T follicular helper cell (primary cell): ENCODE measurements at places on chromosomes 16 and 17.

DNA sequence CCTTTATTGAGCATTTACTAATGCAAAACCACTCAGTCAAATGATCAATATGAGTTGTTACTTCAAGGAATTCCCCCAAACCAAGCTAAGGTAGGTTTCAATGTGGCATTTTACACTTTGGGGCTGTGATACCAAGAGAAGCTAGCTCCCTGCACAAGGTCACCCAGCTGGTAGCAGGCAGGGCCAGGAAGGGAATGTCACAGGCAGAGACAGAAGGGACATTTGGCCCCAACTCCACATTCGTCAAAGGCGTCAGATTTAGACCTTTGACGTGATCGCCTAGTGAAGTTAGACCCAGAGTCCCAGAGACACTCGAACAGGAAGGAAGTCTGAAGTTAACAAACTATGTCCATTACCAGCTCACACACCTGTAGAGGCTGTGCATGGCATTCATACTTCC, 5.5 kb upstream of the SMG1 start:
- no peak for DNase-seq

- no peak for DNase-seq
Measured at GRCh38 chr17:81394377-81394920, 808 bp upstream of the BAHCC1 start.

DNA sequence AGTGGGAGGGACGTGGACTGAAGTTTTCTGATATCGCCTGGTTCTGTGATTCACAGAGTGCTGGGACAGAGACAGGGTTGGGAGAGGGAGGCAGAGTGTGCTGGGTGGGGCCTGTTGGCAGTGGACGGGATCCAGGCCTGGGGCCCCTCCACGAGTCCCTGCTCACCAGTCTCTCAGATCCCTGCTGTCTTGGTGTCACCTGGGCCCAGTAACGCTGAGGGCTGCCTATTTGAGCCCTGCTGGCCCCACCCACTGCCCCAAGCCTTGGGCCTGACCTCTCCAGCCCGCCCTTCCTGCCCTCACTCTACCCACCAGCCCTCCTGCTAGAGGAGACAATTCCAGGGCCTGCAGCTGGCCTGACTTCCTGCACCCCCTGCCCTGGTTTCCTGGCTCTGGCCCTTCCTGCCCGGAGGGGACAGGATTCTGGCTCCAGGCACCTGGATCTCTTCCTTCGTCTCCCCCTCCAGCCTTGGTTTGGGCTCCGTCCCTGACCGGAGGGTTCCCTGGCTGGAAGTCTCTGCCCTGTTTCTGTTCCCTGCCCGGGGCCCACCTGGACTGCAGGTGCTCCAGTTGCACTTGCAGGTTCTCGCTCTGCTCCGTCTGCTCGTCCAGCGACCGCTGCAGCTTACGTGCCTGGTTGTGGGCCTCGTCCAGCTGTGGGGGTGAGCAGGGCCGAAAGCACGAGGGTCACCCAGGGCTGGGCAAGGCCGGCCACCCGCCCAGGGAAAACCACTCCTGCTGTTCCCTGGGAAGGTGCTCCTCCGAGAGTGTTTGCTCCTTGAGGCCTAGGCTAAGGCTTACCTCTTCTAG, 21.4 kb downstream of the CCDC102A start:
- DNase-seq: no peak

DNA sequence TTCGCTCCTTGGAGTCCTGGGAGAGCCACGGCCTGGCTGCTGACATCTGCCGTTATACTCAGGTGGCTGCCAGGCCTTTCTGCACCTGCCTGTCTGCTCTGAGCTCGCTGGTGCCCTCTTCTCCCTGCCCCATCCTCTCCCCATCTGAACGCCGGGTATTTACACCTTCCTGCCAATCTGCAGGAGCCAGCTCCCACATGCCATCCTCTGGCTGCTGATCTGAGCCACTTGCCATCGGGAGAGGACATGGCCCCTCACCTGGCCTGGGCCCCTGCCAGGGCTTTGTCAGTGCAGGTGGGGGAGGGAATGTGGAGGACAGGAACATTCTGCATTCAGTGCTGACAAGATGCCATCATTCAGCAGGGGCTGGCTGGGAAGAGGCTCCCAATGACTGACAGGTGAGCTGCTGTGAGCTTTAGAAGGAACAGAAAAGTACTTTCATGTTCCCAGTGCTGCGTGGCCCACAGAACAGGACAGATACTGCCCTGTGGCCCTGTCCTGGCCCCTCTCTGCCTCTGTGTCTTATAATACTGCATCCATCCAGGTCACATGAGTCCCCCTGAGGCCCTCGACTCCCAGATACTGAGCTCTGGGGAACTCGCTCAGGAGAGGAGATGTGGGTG, 96.3 kb upstream of the ZNF469 start:
- no peak for DNase-seq

- no peak for DNase-seq
Measured at GRCh38 chr16:30383521-30383920, 1.2 kb upstream of the SEPTIN1 start.

- DNase-seq: no peak
Measured at GRCh38 chr17:64554028-64554637, 47.4 kb downstream of the CEP95 start.

DNA sequence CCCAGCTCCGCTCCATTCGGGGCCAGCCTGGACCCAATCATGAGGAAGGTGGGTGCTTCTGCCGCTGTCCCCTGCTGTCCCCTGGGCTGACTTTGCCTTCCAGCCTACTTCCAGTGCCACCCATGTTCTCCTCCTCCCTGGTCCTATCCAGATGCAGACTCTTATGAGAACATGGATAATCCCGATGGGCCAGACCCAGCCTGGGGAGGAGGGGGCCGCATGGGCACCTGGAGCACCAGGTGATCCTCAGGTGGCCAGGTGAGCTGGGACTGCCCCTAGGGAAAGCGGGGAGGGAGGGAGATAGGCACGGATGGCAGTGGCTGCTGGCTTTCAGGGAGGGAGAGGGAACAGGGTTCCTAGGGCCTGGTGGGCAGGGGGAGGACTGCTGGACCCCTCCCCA, 7.0 kb downstream of the CD19 start:
- no peak for DNase-seq

DNA sequence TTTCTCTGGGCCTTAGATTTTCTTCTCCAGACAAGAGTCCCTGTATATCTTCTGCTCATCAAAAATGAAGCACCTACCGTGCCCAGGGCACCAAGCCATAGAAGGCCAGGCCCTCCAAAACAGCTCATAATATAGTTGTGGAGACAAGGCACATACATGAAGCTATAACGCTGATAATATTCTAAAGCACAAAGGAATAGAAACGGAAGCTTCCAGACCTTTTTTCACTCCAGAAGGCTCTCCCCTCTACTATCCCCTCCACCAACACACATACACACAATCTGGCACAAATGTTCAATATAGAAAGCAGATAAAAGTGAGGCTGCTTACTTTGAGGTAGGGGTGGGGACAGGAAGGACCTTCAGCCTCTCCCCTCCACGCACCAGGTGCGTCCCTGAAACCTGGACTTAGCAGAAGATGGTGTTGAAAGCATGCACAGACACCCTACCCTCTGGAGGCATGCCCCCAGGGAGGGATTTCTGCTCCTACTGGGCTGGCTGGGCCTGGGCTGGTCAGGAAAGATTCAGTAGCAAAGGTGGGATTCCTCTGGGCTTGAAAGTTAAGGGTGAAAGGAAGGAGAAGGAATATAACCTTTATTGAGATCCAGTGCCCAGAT, 14.1 kb upstream of the SUPT4H1 start:
- DNase-seq: no peak

GRCh38 chr17:72128039-72128438, 7.2 kb downstream of the SOX9 start:
- DNase-seq: no peak

GRCh38 chr17:15348021-15348420, 6.6 kb upstream of the TEKT3 start:
- no peak for DNase-seq

GRCh38 chr17:8387914-8388651, 5.1 kb upstream of the RPL26 start:
- DNase-seq: no peak

- no peak for DNase-seq
Measured at GRCh38 chr16:10265770-10266615, 83.8 kb upstream of the GRIN2A start.

GRCh38 chr17:66934040-66934439, 30.5 kb upstream of the CACNG4 start:
- DNase-seq: no peak

DNA sequence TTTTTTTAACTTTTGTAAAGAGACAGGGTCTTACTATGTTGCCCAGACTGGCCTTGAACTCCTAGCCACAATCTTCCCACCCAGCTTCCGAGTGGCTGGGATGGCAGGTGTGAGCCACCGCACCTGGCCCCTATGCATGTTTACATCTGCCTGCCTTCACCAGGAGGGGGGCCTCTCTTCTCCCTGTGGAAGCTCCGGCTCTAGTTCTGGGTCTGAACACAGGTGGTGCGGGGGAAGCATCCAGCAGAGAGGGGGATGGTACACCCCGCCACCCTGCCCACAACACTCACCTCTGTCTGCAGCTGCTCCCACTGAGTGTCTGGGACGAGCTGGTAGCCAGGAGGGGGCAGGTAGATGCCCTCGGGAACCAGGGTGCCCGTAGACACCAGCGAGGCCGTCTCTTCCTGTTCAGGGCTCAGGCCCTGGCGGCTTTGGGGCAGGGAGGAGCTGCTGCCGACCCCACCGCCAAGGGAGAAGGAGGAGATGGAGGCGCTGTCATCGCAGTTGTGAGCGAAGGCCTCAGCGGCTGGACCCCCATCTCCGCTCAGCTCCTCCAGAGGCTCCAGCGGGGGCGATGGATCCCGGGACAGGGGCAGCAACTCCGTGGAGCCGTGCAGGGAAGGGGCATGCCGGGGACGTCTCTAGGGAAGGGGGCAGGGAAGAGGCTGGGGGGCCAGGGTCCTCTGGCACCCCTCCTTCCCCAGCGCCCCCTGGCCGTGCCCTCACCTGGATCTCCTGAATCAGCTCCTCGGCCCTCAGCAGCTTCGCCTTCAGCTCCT, 10.9 kb downstream of the RABEP2 start:
- no peak for DNase-seq

DNA sequence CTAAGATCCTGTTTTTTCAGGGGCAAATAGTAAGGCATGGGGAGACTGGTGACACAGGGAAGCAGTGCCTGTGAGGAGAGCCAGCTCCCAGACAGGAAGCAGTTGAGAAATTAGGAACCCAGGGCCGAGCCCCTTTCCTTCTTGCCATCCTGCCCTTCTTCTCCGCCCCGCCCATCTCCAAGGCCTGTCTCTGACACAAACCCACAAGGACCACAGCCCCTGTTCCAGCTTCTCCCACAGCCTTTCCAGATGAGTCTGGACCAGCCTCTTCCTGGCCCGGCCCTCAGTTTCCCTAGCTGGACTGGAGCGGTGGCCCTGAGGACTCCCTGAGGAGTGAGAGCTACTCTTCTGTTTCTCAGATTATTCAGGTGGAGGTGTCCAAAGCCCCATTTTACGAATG, 9.9 kb downstream of the CCDC102A start:
- DNase-seq: no peak

DNA sequence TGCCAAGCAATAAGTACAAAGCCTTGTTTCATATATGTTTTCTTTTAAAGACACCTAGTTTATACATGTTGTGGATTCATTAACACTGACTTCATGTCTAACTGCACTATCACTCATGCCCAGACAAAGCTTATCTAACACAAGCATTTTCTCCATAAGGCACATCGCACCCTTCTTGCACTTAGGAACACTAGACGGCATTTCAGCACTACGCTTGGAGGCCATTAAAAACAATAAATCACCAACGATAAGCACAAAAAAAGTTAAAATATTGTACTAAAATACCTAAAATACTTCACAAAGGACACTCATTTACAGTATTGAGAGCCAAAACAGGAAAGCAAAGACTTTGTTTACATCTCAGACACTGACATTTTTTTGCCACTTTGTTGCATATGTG, 39.0 kb upstream of the TEKT3 start:
- no peak for DNase-seq

DNA sequence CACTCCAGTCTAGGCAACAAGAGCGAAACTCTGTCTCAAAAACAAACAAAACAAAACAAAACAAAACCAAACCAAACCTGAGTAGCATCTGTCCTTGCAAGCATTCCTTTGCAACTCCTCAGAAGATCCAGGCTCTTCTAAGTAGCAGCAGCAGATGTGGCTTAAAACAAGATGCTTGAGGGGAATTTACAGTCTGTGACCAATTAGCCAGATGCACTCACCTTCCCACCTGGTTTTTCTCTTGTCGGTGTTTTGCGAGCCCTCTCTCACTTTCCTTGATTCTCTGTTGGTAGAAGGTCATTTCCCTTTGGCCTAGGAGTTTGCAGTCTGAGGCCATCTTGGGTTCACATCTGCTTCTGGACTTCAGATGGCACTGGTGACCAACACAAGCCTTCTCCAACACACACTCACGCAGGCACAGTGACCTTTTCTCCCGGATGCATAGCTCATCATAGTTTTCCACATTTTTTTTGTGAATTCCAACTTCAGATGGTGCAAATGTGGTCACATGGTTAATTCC, 276.8 kb downstream of the STX8 start:
- no peak for DNase-seq

GRCh38 chr17:70314096-70314495, 144.8 kb downstream of the KCNJ2 start:
- DNase-seq: no peak

GRCh38 chr17:72134608-72135394, 14.0 kb downstream of the SOX9 start:
- DNase-seq: no peak

DNA sequence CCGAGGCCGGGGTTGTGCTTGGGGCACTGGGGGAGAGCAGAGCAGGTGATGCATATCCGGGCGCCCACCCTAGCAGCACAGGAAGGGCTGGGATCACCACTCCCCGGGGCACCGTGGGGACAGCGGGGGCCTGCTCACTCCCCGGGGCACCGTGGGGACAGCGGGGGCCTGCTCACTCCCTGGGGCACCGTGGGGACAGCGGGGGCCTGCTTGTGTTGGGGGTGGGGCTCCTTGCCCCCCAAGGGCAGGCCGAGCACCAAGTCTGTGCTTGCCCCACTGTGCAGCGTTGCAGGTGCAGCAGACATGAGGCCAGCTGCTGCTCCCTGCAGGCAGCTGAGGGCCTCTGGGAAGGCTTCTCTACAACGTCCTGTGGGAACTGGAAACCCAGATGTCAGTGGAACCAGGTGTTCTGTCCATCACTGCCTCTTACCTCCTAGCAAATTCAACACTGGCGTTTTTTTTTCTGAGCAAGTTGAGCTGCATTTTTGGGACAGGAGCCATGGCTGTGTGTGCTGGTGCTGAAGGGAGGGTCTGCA, 25.0 kb upstream of the ZNF750 start:
- DNase-seq: no peak
